Stimulated activated CD8-positive, alpha-beta memory T cell treated with anti-CD3 and anti-CD28 coated beads, Interleukin-15, amount 100 ng/mL, for 4 hours (primary cell): ENCODE measurements at places on chromosomes 13 and 19.

DNA sequence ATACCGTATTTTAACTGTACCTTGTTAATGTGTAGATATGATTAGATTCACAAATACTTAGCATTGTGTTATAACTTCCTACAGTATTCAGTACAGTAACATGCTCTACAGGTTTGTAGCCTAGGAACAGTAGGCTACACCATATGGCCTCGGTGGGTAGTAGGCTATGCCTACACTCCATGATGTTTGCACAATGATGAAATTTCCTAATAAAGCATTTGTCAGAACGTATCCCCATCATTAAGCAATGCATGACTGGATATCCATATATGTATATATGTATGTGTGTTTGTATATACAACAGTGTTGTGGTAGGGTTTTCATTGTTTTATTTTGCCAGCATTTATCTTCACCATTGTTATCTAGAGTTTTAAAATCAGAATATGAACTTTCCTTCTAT is 119.4 kb downstream of the SLC7A1 start:
- DNase-seq = no peak

DNA sequence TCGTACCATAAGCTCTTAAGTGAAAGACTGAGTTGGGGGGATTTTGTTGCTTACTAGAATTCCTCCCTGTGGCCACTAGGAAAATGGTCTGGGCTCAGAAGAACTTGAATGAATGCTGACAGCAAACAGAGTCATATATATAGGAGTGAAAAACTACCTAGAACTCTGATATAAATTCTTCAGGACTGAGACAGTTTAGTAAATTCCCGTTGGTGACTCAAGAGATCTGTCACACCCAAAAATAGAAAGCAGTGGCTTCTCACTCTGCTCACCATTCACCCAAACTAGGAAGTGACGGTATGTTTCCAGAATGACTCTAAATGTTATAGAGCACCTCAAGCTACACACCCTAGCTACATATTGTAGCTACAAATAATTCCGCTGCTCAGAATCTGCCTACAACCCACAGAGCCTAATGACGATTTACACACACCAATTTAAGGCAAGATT is 116.2 kb downstream of the TBC1D4 start:
- DNase-seq = peak; percentile 9

DNA sequence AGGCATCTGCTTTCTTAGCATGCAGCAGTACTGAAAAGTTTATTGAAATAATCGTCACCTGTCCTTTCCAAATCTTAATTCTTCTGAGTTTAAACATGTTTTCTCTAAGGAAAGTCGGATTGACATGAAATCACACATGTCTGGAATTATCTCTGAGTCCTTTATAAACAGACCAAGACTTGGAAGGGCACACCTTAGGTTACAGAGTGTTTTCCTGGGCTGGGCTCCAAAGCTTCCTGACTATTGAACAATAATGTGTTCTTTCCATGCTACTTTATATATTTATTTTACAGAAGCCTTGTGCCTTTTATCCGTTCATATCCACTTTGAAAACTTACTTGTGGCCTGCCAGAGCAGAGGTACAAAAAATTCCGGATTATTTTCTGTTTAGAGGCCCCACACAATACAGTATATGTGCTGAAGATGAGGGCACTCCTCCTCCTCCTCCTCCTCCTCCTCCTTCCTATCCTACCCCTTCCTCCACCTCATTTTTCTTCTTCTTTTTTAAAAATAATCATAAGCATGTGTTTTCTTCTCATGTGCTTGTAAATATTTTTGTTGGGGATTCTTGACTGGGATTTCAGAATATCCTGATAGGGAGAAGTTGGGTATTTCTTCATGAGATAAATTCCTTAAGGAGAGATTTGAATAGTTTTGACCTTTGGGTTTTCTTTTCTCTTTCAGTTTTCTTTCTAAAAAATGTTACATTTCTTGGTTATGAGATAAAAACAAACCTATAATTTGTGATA is 52.3 kb downstream of the LRCH1 start:
- no peak for DNase-seq

- DNase-seq = no peak
These were observed 522.0 kb upstream of the KLHL1 start for GRCh38 chr13:70630247-70630646.

- peak; percentile 70 for DNase-seq
These were observed 25.3 kb downstream of the ZNF582 start for GRCh38 chr19:56367829-56368711.
